Activated naive CD8-positive, alpha-beta T cell treated with anti-CD3 and anti-CD28 coated beads for 36 hours (primary cell): ENCODE measurements at places on chromosomes 5 and 9. TPM values are rescaled to one million over a fixed set of nuclear protein-coding genes. Genes with fewer than 3 reads are reported as not detected.

Gene ARID3C
- not detected for total RNA-seq

DNA sequence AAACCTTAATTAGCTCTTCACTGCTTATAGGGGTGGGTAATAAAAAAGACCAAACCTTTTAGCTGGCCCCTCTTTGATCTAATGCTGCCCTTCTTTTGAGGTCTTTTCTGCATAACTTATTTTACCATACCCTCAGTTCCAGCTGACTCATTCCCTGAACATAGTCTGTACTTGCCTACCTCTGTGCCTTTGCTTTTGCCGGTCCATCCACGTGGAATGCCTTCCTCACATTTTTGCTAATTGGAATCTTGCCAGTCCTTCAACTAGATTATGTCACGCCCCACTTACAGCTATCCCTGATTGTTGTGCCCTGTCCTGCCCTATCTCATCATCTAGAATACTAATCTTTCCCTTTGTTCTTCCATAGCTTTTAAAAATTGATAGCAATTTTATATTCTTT is 44.2 kb downstream of the FAF2 start:
- no peak overlapping the region for H3K27ac ChIP-seq
- DNase-seq: no peak
- H3K4me3 ChIP-seq: no peak overlapping the region
- no peaks in the 10 kb centered on the region for H3K27me3 ChIP-seq

GRCh38 chr5:38193015-38193581 is 65.3 kb upstream of the EGFLAM start:
- H3K27ac ChIP-seq: no peak overlapping the region
- no peak overlapping the region for H3K4me3 ChIP-seq
- H3K27me3 ChIP-seq: peaks cover 23% of the 10 kb centered on the region
- DNase-seq: peak; percentile 30

Gene PDE4D
- total RNA-seq: 40.7 TPM

Gene PCDHA7
- not detected for total RNA-seq

DNA sequence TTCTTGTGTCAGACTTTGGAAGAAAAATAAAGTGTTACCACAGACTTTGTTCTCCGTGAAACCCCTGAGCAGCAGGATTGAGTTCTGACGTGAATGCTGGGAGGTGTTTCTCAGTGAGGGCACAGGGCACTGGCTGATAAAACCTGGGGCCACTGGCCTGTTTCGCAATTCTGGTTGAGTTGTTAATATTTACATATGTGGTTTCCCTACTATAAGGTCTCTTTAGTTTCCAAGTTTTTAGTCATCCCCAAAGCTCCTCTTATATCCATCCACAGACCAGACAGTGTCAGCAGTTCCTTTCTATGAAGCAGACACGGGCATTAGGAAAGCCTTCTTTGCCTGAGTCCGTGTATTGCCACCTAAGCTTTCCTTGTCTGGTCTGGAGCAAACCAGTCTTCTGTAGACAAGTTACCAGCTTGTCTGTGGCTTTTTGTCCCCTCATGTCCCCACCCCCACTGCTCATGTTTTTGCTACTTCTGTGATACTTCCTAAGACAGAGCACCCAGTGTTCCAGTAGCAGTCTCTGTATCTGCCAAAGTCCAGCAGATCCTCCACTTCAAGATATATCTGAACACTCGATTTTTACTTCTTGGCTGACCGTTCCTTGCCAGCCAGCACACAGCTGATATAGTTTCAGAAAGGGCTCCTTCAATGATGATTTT is 42.0 kb downstream of the ACO1 start:
- DNase-seq: no peak
- peaks cover 6% of the 10 kb centered on the region for H3K36me3 ChIP-seq
- H3K4me1 ChIP-seq: peaks cover 2% of the 10 kb centered on the region
- H3K27me3 ChIP-seq: no peaks in the 10 kb centered on the region

Gene KLF9
- 25.4 TPM for total RNA-seq

GRCh38 chr9:127035948-127036347 is 86.5 kb downstream of the ANGPTL2 start:
- no peaks in the 10 kb centered on the region for H3K4me1 ChIP-seq
- DNase-seq: no peak
- H3K36me3 ChIP-seq: peaks cover 2% of the 10 kb centered on the region
- H3K27me3 ChIP-seq: no peaks in the 10 kb centered on the region
- H3K27ac ChIP-seq: no peak overlapping the region

Gene TAF11L11
- not detected for total RNA-seq

Gene TAF11L10
- total RNA-seq: not detected

Gene SECISBP2
- 34.7 TPM for total RNA-seq

DNA sequence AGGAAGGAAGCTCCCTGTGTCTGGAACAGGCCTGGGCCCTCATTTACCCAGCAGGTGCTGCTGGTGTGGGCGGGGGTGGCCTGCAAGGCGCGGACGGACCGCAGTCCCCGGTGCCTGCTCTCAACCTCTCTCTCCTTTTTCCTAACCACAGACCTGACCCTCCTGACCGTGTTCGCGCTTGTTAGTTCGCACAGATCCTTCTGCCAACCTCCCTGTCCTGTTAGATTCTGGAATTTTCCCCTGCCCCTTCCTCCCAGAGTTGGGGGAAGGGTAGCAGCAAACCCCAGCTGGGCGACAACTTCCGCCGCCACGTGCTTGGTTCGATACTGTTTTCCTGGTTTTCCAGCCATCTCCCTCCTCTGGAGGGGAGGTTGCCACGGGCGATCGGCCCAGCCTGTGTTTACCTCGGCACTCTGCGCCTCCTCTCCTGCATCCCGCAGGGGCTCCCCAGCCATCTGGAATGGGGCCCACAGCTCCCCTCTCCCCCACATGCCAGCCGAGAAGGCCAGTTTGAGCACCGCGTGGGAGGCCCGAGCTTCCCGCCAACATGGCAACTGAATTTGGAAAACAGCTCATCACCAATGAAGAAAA is 70.8 kb upstream of the UNC5A start:
- no peak overlapping the region for H3K27ac ChIP-seq
- peaks cover 82% of the 10 kb centered on the region for H3K27me3 ChIP-seq
- DNase-seq: no peak
- H3K4me3 ChIP-seq: no peak overlapping the region
- H3K36me3 ChIP-seq: no peaks in the 10 kb centered on the region

DNA sequence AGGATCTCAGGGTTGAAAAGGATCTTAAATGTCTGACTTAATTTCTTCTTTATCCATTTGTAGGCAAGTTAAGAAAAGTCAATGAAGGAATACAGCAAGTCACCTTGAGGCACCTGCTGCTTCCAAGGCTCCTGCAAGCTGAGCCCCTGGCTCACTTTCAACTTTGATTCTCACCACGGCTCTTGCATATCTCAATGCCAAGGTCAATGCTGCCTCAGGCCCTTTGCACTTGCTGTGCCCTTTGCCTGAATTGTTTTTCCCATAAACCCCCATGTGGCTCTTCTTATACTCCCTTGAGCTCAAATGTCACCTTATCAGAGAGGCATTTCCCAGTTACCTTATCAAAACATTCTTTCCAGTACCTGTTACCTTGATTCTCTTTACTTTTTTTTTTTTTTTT is 144.3 kb upstream of the RAPGEF1 start:
- no peak overlapping the region for H3K27ac ChIP-seq
- H3K27me3 ChIP-seq: no peaks in the 10 kb centered on the region
- peaks cover 4% of the 10 kb centered on the region for H3K36me3 ChIP-seq
- peaks cover 7% of the 10 kb centered on the region for H3K4me1 ChIP-seq
